ENCODE measurements at places on chromosomes 2 and 18.

DNA sequence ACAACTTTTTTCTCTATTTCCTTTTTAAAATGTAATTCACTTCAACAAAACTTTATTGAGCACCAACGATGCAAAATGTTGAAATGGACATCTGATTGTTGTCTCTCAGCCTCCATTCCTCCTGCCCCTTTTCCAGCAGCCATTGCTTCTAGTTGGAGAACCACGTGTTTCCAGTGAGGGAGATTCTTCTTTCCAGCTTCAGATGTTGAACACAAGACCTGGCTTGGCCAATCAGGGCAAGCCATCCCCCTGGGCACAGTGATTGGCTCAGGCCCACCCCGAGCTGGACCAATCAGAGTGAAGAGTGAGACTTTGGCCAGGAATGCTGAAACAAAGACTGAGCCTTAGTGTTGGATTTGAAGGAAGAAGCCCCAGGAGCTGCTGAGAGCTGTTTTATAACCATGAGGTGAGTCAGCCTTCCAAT, 59.0 kb downstream of the E2F6 start:
- DNase-seq: no peak

DNA sequence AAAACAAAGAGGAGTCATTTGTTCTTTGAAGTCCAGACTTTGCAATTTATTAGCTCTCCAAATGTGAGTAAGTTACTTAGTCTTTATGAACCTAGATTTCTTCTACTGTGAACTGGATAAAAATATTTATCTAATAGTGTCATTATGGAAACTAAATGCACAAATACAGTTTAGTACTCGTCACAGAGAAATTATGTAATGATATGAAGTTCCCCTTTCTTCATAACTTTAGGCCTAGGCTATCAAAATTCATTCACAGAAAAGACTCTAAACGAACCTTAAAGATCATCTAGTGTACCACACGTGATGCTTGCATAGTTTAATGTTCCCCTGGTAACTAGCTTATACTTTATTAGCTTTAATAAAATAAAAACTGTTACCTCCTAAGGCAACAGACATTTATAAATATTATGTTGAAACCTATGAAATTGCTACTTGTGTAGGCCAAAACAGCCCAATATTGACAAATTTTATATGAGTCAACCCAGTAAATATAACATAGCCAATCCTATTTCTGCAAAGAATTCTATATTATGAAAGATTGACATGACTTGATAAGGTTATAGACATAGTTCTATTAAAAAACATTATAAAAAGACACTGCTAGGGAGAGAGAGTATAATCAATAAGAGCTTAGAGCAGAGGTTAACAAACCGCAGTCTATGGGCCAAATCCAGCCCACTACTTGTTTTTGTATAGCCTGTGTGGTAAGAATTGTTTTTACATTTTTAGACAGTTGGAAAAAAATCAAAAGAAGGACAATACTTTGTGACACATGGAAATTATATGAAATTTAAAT, 44.9 kb upstream of the ITPRID2 start:
- DNase-seq: no peak

DNA sequence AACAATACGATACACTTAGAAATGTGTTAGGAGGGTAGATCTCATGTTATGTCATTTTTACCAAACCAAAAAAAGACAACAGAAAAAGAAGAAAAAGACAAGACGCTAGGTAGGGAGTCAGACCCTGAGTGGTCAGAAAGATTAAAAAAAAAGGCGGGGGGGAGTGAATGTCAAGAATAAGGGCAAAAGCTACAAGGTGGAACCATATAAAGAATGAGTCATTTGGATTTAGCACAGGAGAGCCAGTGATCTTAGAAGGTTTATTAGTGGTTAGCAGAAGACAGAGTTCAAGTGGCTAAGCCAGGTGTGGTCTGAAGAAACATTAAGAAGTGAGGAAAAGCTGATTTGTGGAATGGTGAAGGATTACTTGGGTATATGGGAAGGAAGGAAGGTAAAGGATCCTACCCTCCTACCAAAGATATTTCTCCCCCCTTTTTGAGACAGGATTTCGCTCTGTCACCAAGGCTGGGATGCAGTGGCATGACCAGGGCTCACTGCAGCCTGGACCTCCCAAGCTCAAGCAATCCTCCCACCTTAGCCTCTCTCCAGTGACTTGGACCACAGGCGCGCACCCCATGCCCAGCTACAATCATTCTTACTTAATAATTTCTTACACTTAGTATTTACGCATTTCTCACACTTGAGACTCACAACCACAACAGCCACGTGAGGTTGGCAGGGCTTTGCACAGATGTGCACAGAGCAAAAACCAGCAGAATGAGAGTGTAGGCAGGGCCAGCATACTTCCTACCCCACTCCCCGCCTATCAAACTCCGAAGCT, 2.6 kb downstream of the DSC2 start:
- no peak for DNase-seq

- DNase-seq: no peak
Observed at GRCh38 chr18:51211552-51211951, 14.1 kb upstream of the MEX3C start.

GRCh38 chr2:85453571-85453970, 35.1 kb downstream of the SH2D6 start:
- no peak for DNase-seq

- DNase-seq: no peak
Observed at GRCh38 chr2:191434072-191434471, 188.9 kb downstream of the MYO1B start.

GRCh38 chr18:54671291-54671881, 80.3 kb downstream of the DYNAP start:
- no peak for DNase-seq

DNA sequence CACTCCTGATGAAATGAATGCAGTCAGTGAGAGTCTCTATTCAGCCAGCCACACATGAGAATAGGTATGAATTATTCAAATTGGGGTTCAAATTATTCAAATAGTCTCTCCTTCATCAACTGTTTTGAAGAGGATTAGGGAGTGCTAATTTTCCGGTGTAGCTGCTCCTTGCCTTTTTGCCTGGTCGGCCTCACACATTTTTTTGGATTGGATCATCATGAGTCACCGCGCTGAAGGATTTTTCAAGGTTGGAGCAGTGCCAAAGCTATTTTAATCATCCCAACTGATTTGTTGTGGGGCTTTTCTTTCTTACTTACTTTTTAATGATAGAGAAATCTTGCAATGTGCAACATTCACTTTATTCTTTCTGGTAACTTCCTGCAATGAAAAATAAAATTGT, 2.4 kb upstream of the DTNA start:
- no peak for DNase-seq

DNA sequence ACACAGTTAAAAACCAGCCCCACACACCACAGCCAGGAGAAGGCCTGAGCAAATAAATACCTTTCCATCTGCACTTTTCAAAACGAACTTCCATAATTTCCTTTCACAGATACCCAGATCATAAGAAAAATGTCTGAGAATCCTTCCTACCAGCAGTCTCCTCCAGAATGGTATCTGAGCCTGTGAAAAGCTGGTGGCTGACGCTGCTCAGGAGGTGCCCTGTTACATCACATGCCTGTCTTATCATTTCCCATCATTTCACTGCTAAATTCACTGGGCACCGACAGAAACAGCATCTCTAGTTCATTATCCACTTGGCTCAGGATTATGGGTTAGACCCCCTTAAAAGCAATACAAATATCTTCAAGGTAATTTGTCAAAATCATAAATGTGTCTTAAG, 4.4 kb downstream of the CRACDL start:
- DNase-seq: no peak

GRCh38 chr18:43034683-43035500, 80.6 kb downstream of the RIT2 start:
- no peak for DNase-seq

DNA sequence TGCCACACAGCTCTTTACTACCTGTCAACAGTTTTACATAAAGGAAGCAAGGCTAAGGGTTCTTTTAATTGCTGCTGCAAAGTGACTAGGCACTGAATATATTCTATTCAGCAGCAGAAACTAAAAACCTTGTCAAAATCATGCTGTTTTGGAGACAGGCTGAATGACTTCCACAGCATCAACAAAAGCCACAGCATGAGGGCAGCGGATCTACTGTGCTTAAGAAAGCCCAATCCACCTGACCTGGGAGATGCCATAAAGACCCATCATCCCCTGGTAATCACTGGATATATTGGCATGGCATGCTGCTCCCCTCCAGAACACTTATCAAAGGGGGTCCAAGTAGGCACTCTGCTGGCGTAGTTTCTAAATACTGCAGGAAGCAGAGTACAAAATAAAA, 715.1 kb upstream of the SLC8A1 start:
- no peak for DNase-seq

- no peak for DNase-seq
Observed at GRCh38 chr2:11669454-11670291, at the start of gene NTSR2. Gene NTSR2 (minus strand): TSS chr2:11670195. CDS start chr2:11670129, 66 bp downstream.

DNA sequence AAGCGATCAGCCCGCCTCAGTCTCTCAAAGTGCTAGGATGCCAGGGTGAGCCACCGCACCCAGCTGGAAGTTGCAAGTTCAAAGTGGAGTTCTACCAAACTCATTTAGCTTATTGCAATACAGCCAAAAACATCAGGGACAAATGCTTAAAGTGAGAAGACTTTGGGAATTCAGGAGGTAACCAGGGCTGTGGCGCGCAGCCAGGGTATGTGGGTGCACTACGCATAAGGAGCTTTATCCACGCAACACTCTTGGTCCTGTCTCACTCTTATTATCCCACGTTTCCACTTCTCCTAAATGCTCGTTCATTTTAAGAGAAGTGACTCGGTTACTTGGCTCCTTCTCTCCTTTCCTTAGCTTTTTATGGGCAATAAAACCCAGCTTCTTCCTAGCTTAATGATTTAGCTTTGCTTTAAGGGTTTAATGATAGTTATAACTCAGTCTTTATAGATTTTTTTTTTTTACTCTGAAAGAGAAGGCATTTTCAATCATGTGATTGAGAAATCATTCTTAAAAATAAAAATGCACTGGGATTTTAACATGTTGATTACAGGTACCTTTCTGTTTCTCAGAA, 199.8 kb downstream of the KCNE4 start:
- no peak for DNase-seq

- DNase-seq: no peak
Observed at GRCh38 chr2:70399046-70399445, 97.2 kb upstream of the FAM136A start.

GRCh38 chr2:129906861-129907235, 72.6 kb upstream of the RAB6C start:
- DNase-seq: no peak

DNA sequence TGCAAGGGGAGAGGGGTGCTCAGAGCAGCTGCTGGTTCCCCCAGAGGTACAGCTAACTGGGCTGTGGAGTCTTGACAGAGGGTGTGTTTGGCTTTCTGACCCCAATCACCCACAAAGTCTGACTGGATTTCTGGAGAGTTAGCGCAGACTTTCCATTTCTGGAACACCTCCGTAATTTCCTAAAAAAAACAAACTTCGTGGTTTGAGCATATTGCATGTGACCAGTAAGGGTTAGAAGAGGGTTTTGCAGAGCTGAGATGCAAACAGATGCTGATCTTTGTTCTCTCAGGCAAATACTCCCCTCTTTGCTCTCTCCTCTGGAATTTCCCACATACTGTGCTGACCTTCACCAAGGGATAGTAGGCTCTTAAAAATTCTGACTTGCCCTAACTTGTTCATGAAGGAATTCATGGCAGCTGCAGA, 44.5 kb upstream of the TMEM247 start:
- DNase-seq: no peak

GRCh38 chr18:13300029-13300428, 81.5 kb downstream of the LDLRAD4 start:
- DNase-seq: no peak

DNA sequence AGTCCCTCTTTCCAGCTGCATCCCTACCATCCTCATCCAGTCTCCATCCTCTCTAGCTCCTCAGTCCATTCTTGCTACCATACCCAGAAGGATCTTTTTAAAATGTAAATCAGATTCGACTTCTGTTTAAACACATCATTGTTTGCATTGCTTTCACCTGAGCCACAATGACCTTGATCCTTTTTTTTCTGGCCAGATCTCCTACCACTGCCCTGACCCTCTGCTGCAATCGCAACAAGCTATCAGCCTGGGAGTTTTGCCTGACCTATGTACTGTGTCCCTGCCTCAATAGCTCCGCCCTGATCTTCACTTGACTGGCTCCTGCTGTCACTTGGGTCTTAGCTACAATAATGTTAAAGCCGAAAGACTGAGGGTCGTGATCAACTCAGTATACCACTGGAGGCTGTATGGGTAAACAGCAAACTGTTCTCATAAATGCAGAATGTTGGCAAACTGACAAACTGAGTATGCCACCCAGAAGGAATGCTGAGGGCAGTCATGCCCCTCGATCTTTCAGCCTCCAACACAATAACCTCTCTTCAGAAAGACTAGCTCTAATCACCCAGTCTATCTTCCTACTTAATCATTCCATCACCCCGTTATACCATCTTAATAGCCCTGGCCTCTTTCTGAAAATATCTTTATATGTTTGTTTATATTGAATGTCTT, 2.6 kb upstream of the RBM43 start:
- no peak for DNase-seq

GRCh38 chr2:191923652-191923997, 76.7 kb upstream of the CAVIN2 start:
- no peak for DNase-seq

- DNase-seq: no peak
Observed at GRCh38 chr2:129074298-129074920, 755.7 kb upstream of the HS6ST1 start.

DNA sequence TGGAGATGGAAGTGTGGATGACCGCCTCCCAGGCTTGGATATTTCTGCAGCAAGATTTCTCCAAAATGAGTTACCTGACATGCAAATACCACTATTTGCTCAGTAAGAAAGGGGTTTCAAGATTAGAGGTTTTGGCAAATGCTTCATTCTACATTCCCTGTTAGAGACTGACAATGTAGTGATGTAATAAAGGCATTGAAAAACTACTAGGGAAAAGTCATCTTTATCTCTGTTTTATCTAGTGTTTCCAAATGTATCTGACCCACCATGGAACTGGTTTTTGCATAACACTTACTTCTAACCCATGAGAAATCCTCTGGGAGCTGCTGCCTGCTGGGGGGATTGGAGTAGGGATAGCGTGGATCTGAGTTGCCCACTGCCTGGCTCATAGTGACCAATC, 33.0 kb upstream of the NTSR2 start:
- DNase-seq: no peak
